Right atrium auricular region (tissue), 2 donors: ENCODE measurements at places on chromosomes 2 and 18. TPM values are rescaled to one million over a fixed set of nuclear protein-coding genes. Genes with fewer than 3 reads are reported as not detected.

ASAP2 gene
- 20.3 TPM for total RNA-seq

DNA sequence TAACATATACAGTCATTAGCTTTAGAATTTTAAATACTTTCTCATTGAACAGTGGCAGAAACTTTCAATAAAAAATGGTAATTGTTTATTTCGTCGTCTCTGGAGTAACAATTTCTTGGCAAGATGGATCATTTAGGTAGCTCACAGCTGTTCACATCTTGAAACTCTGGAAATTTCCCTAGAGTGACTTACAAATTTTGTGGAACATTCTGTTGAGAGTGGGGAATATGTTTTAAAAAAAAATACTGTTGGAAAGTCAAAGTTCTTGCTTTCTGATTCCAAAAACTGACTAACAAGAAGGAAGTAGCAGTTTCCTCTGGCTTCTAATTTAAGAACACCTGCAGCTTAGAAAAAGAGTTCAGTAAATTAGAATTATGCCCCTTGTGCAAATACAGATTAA lies 11.2 kb upstream of the CALCRL start:
- DNase-seq, result no peak

DNA sequence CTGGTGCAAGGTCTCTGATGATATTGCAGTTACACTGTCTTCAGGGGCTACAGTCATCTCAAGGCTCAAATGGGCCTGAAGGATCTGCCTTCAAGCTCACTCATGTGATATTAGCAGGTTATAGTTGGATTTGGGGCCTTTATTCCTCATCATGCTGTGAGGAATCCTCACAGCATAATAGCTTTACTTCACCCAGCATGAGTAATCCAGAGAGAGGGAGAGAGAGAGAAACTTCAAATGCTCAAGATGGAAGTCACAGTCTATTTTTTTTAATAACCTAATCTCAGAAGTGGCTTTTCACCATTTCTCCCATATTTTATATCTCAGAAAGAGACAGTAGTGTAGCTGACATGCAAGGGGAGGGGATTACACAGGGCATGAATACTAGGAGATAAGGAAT lies 658.7 kb downstream of the EPHA4 start:
- DNase-seq, result no peak

DNA sequence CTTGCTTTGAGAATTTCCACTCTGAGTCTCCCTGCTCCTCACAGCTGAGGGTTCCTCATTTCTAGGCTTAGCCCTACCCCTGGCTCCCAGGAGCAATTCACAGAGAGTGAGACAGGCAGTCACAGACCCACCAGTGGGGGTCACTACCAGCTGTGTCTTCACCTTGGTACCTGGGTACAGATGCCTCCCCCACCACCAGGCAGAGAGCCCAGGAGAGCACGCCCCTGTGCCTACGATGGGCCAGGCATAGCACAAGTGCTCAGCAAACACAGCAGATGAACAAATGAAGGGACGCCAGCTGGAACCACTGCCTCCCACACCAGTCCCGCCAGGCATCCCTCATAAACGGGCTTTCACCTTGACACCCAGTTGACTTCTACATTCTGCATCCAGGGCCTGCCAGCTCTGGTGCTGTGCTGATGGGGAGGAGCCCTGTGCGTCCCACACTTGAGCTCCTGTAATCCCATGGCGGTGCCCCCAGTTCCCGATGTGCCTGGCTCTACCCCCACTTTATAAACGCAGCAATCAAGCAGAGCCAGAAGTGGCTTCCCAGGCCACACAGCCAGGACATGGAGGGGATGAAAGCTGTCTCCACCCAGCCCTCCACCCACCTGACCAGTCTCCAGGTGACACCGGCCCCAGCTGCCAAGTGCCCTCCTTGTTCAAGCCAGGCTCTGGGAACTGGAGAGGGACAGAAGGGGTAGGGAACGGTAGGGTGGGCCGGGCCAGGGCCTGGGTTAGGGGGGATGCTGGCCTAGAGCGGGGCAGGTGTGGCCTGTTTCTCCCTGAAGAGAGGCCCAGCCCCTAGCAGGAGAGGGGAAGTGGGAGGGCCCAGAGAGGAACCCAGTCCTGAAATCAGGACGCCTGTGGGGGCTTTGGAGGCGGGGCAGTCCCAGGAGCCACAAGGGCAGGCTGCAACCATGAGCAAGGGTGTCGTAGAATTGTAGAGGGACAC lies 42.5 kb downstream of the SCTR start:
- peak; percentile 56 for DNase-seq

DNA sequence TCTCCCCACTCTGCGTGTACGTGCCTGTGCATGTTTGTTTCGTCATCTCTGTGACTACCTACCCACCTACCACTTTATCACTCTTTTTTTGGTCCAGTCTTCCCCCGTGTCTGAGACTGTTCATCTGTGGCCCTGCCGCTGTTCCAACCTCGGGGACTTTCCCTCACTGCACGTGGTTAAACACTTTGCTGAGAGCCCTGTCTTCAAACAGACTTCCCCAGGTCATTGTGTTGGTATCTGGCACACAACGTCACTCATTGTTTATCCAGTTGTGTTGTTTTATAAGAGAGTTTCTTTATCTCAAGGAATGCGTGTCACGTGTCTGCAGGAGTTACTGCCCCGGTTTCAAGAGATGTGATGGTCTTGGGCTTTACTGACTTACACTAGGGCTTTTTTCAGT lies 262.0 kb upstream of the RASGRP3 start:
- DNase-seq, result peak; percentile 64

DNA sequence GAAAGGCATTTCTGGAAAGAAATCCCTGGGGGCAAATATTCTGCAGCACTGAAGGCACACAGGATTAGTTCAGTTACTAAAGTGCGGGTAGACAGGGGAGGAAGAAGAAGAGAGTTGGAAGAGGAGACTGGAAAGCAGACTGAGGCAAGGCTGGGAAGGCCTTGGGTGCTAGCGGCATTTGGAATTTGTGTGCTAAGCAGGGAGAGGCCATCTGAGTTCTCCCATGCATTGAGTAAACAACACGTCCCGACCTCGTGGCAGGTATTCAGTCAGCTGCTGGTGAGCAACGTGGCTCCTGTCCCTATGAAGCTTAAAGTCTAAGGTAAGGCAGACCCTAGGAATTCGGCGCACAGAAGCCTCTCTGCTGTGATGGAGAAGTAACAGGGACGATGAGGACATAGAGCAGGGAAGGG lies 30.7 kb downstream of the ATP8B1 start:
- no peak for DNase-seq

DNA sequence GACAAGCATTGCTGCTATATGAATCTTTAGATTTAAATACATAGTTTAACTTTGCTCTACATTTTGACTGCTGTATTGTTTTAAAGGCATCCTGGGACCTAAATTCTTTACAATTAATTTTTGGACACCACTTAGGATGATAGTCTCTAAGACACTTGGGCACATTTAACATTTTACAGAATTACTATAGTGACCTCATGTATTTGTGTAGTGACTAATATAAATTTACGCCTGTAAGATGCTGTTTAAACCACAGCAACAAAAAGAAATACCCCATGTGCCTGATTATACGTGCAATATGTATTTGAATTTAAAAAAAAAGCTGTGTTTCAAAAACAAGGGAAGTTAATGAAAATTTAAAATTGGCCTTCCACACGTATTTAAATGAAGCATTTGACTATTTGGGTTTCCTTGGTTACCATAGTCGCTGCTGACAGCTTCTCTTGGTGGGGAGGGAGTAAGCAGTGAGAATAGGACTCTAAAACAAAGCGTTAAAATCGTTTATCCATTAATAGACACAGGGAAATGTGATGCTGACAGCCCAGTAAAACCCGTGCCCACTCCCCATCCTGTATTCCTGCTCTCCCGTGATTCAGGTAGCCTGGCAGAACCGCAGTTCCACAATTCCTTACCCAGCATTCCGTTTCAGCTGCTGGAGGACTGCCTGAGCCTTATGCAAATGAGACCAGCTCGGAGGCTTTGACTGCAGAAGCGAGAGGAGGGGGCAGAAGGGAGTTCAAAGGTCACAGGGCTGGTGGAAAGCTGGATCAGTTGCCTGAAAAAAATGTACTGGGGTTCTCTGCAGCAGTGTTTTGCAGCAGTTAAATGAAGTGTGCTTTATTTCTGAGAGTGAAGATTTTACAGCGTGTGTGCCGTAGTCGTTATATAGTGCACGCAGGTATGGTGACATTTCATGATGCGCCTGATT lies 104.3 kb downstream of the CSRNP3 start:
- DNase-seq, result peak; percentile 62

TDRD15 gene
- not detected for total RNA-seq

- DNase-seq, result no peak
These were observed 209.8 kb downstream of the CD226 start for GRCh38 chr18:69737851-69738250.

GRCh38 chr2:18518116-18519111 lies 42.0 kb downstream of the RDH14 start:
- no peak for DNase-seq

- no peak for DNase-seq
These were observed 39.9 kb downstream of the CENPO start for GRCh38 chr2:24832931-24833701.

DNA sequence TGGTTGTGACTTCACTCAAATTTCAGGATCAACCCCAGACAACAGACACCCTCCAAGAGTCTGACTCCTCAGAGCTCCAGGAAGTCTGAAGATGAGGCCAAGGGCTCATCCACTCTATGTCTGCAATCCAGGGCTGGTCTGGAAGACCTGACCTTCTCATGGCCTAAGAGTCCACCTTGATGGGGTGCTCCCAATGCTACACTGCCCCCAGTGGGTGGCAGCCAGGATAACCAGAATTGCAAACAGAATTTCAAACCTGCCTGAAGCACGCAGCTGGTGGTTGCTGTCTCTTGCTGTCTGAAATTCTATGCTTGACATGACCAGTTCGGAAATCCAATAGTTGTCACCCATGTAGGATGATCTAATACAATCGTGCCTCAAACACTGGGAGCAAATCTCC lies 96.0 kb downstream of the UXS1 start:
- DNase-seq, result no peak

ZSCAN30 gene
- 12.8 TPM for total RNA-seq

- no peak for DNase-seq
These were observed 63.7 kb upstream of the PROKR1 start for GRCh38 chr2:68579689-68580088.

- DNase-seq, result no peak
These were observed 327.1 kb downstream of the CELF4 start for GRCh38 chr18:37238282-37239108.

GRCh38 chr2:168816369-168816768 lies 13.9 kb downstream of the NOSTRIN start:
- no peak for DNase-seq

DNA sequence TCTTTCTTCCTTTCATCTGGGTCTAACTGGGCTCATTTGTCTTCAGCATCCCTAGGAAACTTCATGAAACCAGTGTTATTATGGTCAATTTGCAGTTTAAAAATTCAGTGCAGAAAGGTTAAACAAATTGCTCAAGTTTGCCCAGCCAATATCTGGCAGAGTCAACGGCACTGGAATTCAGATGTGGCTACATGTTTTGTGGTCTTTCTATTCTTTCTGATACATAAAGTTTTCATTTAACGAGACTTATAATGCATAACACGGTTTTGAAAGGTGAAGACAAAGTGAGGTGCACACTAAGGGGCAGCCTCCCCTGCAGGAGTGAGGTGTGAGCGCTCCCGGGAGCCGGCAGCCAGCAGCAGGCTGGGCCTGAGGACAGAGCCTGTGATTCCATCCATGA lies 164.6 kb downstream of the RTP5 start:
- no peak for DNase-seq

APLF gene
- total RNA-seq, result 4.2 TPM

DNA sequence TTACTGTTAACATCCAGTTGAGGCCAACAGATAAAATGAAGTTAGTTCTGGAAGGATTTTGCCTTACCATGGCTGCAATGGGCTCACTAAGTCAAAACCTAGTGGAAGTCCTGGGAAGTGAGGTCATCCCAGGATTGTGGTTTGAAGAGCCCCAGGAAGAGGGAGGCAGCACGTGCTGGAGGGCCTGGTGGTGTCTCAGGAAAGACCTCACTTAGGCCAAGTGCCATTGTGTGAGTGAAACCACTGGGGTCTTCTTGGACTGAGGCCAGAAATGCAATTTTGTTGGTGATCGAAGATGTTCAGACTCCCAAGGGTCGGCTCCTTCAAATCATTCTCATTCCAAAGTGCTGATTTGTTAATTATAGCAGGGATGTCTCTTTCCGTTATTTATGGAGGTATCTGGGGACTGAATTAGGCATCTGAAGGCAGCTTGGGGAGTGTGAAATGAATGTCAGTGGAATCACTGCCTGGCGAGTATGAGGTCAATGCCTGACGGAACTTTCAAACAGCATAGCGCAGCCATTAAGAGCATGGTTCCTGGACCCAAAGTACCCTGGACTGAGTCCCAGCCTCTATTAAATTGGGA lies 60.0 kb downstream of the IL1R2 start:
- DNase-seq, result no peak

COL4A4 gene
- total RNA-seq, result 10.0 TPM

GALR1 gene
- total RNA-seq, result 0.07 TPM

GRCh38 chr2:44954447-44954888 lies 13.0 kb downstream of the SIX3 start:
- no peak for DNase-seq

DNA sequence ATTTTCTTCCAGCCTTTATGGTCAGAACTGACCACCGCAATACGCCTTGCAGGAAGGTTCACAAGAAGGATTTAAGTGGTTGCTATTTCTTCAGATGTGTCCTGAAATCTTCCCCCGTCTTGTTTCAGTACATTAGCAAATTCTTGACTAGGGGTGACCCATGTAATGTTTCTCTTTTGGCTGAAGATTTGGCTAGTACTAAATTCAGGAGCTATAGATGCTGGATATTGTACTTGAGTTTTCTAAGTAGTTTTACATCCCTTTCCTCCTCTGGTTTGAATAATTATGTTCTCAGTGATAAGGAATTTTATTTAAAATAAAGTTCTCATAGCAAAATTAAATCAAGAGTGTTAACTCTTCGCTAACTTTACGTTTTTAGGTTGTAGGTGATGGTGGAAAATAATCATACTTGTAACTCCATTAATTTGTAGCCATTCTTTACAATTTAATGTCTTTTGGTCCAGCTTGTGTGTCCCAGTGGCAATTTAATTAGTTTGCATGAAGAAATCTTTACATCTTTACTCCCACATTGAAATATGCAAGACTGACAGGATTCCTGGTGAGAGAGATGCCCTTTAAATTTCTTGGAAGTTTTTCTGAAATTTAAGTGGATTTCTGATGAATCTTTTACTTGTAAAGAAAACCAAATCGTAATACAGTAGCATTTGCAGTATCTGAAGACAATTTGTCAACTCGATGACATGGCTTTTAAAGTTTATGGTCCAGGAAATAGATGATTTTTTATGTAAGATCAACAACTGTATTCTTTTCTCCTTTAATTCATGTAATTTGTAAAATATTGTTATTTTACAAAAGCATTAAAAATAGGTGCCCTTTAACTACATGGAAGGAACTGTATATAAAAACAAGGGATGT lies 2.8 kb downstream of the PHLPP1 start:
- no peak for DNase-seq

- DNase-seq, result no peak
These were observed 59.1 kb downstream of the MAP3K20 start for GRCh38 chr2:173134703-173135102.

- no peak for DNase-seq
These were observed 47.2 kb upstream of the RAB12 start for GRCh38 chr18:8562070-8562469.

- DNase-seq, result no peak
These were observed 61.2 kb downstream of the SGPP2 start for GRCh38 chr2:222485367-222486211.

FAM237A gene
- not detected for total RNA-seq

GRCh38 chr2:31382452-31383120 lies 32.0 kb downstream of the XDH start:
- DNase-seq, result no peak

GRCh38 chr2:183951630-183952029 lies 646.7 kb upstream of the ZNF804A start:
- no peak for DNase-seq

GRCh38 chr2:33421820-33422219 lies 54.6 kb upstream of the RASGRP3 start:
- DNase-seq, result no peak
